Thoracic aorta (tissue), 2 donors: ENCODE measurements at places on chromosomes 11 and 22. TPM values are rescaled to one million over a fixed set of nuclear protein-coding genes. Genes with fewer than 3 reads are reported as not detected.

Gene DRICH1
- not detected for total RNA-seq

Gene KIF18A
- total RNA-seq = not detected

Gene LRRC10B
- total RNA-seq = 4.2 TPM

Gene KRTAP5-11
- not detected for total RNA-seq

Gene ANGPTL5
- 2.0 TPM for total RNA-seq

Gene B3GAT1
- 0.71 TPM for total RNA-seq

Gene POTEH
- total RNA-seq = not detected

Gene FIBIN
- 278 TPM for total RNA-seq

Gene PARVA
- 99.7 TPM for total RNA-seq

Gene HEPACAM
- total RNA-seq = 1.2 TPM

Gene SMTNL1
- total RNA-seq = not detected

Gene MUC5AC
- 45.9 TPM for total RNA-seq

Gene SH3BP1
- 14.2 TPM for total RNA-seq

Gene MUC2
- not detected for total RNA-seq

Gene CBLIF
- not detected for total RNA-seq

Gene CCDC134
- 1.6 TPM for total RNA-seq

Gene FOSL1
- total RNA-seq = 143 TPM

Gene OR4D5
- total RNA-seq = not detected

Gene CCDC86
- total RNA-seq = 23.8 TPM

Gene CST6
- 16.9 TPM for total RNA-seq

Gene DHCR7
- 17.6 TPM for total RNA-seq

Gene RASSF10
- total RNA-seq = not detected

Gene CALCA
- 3.1 TPM for total RNA-seq

Gene HBB
- total RNA-seq = 10.2 TPM
